ENCODE measurements at places on chromosomes 2 and 18. TPM values are rescaled to one million over a fixed set of nuclear protein-coding genes. Genes with fewer than 3 reads are reported as not detected.

The MYO1B gene
- 123 TPM for total RNA-seq

The GREB1 gene
- total RNA-seq, result 2.3 TPM

The NPHP1 gene
- total RNA-seq, result 6.8 TPM

The CYB5A gene
- 458 TPM for total RNA-seq

The CDH7 gene
- not detected for total RNA-seq

The OR6B2 gene
- total RNA-seq, result not detected

The SLC19A3 gene
- total RNA-seq, result 40.7 TPM

The ZNF513 gene
- 13.9 TPM for total RNA-seq

The SMARCAL1 gene
- total RNA-seq, result 19.0 TPM

The CD8A gene
- 5.5 TPM for total RNA-seq

The ABCG8 gene
- not detected for total RNA-seq

The CNTNAP5 gene
- not detected for total RNA-seq

The PLB1 gene
- 5.5 TPM for total RNA-seq

The ATP6V1B1 gene
- 2.2 TPM for total RNA-seq

The PHLPP1 gene
- 12.6 TPM for total RNA-seq

The HYCC2 gene
- total RNA-seq, result 36.7 TPM

The GYPC gene
- 92.6 TPM for total RNA-seq

The ANKRD23 gene
- 3.5 TPM for total RNA-seq

DNA sequence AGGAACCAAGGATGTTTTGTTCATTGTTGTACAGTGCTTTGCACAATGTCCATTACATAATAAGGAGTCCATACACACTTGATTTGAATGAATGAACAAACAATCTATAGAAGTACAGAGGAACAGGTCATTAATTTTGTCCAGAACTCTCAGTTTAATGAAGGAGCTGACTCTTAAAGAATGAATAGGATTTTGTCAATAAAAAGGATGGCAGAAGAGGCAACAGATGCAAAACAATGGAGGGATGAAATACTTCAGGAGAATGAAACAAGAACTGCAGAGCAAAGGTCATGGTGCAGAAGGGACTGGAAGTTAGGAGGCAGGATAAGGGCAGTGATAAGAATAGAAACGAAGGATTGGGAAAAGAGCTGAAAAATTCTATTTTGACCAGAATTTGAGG, 28.7 kb upstream of the COL5A2 start:
- DNase-seq, result no peak

GRCh38 chr2:183195998-183196409, 71.8 kb downstream of the NUP35 start:
- no peak for DNase-seq

DNA sequence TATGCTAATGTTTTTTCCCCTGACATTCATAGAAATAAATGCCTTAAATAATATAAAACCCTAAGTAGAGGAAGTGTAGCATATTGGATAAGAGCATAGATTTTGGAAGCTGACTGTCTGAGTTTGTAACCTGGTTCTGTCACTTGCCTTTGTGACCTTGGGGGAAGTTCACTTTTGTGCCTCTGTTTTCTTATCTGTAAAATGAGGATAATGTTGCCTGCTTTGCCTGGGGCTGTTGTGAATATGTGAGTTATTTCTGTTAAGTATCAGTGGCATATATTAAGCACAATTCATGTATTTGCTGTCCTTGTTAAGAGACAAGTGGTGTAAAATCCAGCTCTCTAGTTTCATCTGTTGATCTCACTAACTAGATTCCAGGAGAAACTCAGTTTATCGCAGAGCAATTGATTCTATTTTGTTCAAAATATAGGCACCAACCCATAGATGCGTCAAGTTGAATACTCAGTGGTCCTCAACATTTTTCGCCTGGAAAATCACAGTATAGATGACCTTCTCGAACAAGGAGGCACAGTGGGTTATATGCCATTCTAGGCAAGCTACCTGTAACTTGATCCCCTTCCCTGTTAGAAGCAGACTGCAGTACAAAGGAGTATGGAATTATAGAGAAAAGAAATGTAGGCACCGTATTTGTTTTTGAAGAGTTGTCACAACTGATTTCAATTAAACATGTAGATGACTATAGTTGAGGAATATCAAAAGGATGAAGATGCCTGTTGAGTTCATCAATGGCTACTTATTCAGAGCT, 67.0 kb downstream of the SOCS6 start:
- no peak for DNase-seq

GRCh38 chr2:28484835-28485234, 11.0 kb upstream of the PLB1 start:
- DNase-seq, result no peak

DNA sequence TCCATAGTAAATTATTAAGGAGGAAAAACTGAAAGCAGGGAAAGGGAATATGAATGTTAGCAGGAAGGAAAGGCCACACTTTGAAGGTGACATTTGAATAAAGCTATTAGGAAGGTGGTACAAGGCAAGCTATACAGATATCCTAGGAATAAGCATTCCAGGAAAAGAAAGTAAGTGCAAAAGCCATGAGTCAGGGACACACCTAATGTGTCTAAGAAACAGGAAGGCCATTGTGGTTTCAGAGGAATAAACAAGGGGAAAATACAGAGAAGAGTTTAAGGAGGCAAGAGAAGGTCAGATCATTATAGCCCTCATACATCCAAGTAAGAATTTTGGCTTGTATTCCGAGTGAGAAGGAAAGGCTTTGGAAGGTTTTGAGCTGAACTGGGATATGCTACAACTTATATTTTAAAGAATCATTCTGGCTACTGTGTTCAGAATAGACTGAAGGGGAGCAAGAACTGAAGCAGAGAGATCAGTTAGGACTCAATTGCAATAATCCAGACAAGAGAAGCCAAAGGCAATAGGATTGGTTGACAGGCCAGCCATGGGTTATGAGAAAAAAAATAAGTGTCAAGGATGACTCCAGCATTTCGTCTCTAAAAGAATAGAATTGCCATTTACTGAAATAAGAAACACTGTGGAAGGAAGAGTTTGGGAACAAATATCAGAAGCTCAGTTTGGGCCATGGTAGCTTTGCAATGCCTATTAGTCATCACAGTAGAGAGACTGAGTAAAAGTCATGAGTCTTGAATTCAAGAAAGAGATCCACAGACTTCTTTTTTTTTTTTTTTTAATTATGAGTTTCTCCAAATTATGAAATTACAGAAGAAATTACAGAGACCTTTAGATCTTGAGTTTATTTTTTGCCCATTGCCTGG, 11.3 kb downstream of the RAD51AP2 start:
- DNase-seq, result no peak

DNA sequence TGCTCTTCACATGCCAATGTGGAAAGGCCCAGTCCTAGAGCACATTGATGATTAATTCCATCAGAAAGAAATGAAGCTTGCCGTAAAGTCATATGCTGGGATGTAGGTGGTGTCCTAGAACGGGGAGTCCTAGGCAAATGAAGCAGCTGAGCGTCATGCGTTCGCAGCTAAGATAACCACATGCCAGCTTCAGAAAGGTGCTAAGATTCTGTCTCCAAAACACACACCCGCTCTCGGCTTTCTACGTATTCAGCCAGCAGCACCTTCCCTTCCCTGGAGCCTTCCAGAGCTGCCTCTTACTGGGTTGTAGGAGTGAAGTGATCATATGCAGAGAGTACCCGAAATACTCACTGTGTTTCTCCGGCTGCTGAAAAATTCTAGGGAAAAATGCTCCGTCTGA, 421.6 kb upstream of the ID2 start:
- DNase-seq, result no peak

- DNase-seq, result no peak
These were observed 460.7 kb downstream of the MTX2 start for GRCh38 chr2:176729706-176730569.

DNA sequence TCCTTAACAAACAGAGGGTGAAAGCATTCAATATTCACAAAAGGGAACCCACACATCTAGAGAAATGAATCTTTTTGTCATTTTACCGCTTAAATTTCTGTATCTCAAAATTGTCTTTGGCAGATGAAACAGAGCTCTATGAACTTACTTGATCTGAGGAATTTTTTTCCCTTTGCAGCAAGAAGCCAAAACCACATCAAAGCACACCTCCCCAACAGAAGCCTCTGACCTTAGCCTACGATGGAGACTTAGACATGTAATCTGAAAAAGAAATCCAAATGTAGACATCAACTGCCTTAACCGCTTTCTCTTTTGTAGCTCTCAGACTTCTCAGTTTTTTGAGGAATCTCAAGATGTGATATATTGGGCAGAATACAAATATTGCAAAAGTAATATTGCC, 287.9 kb upstream of the HNMT start:
- DNase-seq, result no peak

DNA sequence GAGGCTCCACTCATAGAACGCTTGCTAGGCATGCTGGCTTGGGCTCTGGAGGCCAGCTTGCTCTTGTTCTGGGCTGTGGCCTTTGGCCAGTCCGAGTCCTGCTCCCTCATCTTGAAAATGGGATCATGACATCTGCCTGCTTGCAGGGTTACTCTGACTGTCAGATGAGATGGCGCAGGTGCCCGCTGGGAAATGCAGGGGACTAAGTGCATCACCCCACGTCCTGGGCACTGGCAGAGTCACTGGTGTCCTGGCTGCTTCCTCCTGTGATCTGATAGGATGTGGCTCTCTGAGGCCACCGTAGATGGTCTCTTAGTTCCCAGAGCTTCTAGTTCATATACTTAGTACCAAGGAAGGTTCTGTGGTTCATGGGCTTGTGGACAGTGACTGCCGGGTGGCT, 18.5 kb downstream of the LDLRAD4 start:
- DNase-seq, result peak; percentile 24

DNA sequence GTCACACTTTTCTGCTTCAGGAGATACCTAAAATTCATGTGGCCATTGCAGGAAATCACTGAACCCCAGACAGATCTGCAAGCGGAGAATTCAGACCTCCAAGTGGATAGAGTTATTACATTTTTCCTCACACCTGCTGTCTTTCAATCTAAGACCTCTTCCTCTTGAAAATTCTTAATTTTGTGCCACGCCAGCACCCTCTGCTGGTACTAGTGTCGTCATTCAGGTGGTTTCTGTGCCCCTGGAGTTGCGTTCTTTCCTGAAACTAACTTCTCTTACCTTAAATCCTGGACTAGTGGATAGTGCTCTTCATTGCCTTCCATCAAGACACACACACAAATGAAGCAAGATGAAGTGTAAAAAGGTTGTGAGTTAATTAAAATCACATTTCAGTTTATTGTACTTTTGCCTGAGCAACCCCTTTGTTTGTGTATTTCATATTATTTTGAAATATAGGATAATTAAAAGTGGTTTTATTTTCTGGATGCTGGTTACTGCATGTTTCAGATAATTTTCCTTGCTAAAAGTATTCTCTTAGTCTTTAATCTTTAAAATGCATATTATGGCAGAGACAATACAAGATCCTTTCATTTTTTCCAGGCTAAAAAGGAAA, 1.6 kb upstream of the DNER start:
- no peak for DNase-seq

GRCh38 chr2:20429528-20429927, 17.3 kb upstream of the RHOB start:
- peak; percentile 56 for DNase-seq

GRCh38 chr2:229855116-229855515, 66.7 kb downstream of the TRIP12 start:
- no peak for DNase-seq

GRCh38 chr2:101728865-101729264, 31.4 kb downstream of the MAP4K4 start:
- no peak for DNase-seq

DNA sequence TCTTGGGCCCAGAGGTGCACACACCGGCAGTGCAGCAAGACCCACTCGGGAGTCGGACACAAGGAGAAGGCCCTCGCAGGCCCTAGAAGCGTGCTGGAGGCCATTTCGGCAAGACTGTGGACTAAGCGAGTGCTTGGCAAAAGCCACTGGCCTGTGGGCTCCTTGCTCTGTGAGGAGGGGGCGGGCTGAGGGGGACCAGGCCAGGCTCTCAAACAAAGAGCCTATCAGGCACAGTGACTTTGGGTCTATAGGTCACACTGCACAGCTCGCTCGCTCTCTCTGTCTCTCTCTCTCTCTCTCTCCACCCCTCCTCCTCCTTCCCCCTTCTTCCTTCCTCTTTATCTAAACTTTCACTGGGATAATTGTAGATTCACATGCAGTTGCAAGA, 23.6 kb upstream of the ZCCHC2 start:
- no peak for DNase-seq

- no peak for DNase-seq
These were observed 3.8 kb upstream of the UGT1A5 start for GRCh38 chr2:233708942-233709341.

- DNase-seq, result no peak
These were observed 32.3 kb upstream of the SATB2 start for GRCh38 chr2:199490049-199490448.

DNA sequence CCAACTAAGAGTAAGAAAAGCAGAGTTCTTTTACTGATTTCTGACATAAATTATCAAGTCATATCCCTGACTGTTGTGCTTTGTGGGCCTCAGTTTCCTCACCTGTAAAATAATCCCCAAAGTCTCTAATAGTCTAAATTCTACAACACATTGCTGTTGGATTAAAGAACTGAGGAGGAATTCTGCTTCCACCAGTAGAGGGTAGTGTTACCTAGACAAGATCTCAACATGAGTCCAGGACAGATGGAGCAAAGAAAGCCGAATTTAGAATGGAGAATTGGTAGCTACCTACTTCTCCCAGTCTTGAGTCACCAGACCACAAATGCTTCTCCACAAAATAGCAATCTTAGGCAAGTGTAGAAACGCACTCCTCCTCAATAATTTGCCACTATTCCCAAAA, 462.5 kb upstream of the FSHR start:
- DNase-seq, result no peak

DNA sequence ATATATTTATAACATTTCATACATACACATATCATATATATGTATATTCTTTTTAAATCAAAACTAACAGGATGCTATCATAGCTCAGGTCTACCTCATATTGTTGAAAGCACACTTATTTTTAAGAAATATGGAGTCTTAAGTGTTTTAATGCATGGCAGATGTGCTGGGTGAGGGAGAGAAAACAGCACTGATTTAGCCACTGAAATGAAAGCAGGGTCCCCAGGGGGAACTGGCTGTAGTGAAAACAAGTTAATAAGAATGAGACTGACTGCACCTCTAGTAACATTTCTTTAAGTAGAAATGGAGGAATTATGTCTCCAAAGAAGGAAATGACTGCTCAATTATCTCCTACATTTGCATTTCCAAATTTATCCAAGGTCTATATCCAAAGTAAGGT, 857.8 kb downstream of the DCDC2C start:
- DNase-seq, result no peak

- no peak for DNase-seq
These were observed 9.9 kb upstream of the NFATC1 start for GRCh38 chr18:79385708-79386341.

DNA sequence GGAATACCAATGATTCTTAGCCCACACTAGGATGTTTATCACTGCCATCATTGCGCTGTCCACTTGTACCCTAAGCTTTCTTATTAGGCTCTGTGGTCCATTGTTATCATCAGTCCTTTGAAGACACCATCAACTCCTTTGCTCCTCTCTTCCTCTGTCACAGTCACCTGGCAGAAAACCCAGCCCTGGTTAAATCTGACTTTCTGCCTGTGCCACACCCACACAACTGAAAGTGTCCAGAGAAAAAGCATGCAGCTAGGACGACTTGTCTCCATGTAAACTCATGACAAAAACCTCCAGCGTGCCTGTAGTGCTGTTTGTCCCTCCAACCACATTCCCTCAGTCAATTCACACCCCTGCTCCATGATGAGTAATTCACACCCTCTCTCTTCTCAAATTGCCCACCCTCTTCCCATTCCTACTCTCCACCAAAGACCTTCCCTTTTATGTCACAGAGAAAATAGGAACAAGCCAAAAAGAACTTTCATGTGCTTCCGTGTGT, 297.4 kb upstream of the MGAT5 start:
- no peak for DNase-seq

Data from lower lobe of right lung (tissue), 2 donors.